GM23248 (cell line): ENCODE measurements at places on chromosomes 6 and 20. TPM values are rescaled to one million over a fixed set of nuclear protein-coding genes. Genes with fewer than 3 reads are reported as not detected.

DNA sequence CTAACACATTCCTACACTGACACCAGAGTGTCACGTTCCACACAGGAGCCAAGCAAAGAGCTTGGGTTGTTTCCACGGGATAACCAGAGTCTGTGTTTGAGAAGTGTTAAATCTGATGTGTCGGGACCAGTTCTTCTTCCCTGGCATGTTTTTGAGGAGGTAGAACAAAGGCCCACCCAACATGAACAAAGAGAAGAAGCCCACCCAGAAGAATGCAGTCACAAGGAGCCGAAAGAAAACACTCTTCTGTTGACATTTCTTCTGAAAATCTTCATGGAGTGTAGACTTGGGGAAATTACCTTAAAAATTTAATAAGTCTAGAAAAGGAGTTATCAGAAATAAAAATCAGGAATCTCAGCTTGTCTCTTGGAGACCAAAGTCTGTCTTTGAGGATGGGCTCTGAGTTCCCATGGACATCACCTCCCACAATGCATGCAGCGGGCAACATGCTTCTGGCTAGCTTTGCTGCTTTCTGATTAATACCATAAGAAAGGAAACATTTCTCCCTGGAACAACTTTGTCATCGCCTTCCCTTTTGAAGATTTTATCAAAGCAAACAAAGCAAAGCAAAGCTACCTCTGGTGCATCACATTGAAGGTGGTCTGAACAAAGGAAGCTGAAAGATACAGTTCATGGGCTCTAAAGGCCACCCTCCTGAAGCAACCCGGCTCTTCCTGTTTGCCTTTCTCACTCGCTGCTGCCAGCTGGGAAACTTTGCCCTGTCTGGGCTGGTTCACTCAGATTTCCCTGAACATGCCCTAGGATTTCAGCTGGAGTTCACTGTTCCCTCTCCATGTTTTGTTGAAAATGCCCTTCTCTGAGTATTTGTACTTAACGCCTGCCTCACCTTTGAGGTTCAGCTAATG, 448.1 kb downstream of the KIF16B start:
- DNase-seq: no peak

Gene C6orf118
- polyA plus RNA-seq: not detected in 2 replicates

GRCh38 chr20:17525650-17526049, 5.5 kb downstream of the BFSP1 start:
- DNase-seq: no peak

DNA sequence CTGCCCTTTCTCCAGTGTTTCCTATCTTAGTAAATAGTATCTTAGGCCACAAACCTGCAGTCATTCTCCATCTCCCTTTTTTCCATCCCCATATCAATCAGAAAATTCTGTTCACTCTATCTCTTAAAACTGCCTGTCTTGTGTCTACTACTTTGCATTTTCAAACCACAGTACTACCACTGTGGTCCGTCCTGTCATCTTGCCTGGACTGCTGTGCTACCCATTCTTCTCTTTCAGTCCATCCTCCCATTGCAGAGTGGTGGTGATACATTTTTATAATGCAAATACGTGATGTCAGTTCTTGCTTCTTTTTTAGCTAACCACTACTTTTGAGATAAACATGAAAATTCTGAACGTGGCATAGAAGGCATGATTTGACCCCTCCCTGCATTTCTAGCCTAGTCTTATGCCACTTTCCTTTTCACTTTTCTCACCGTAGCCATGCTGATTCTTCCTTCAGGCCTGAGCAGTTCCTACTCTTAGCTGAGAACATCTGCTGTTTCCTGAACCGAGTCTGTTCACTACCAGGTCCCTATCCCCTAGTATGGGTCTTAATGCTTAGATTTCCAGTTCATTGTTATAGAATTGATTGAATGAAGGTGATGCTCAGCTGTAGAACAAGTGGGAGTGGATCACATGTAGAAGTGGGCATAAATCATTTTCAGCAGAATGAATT, 13.8 kb downstream of the TBPL1 start:
- DNase-seq: no peak

DNA sequence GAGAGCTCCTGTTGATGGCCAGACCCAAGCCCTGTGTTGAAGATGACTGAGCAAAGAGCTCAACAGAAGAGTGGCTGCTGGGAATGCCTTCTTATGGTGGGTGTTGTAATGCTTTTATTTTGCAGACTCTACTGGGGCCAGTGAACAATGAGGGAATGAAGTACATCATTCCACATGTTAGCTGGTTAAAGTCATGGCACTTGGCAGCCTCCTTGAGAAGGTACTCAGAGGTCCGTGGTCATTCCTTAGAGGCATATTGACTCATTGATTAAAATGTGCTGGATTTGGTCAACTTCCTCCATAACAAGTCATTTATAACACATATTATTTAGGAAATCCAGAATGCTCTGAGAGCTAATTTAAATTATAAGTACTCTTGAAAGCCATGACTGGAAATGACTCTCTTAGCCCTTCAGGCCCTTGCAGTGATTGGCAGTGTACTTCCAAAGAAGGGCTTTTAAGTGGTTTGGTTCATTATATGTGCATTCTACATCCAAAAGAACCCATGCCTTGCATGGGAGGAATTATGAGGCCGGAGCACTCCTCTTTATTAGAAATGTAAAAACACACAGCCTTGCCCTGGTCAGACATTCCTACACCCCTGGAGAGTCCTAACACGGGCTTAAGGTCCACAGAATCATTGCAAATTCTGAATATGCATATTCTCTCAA, 976.9 kb downstream of the KIF16B start:
- no peak for DNase-seq

GRCh38 chr6:89217299-89217910, at the start of gene GABRR1:
Gene GABRR1, minus strand, starts transcription at chr6:89217358. Its CDS starts 36 bp downstream, at chr6:89217322.
- peak; percentile 17 for DNase-seq

GRCh38 chr6:90896075-90896547, 309.2 kb upstream of the MAP3K7 start:
- no peak for DNase-seq

DNA sequence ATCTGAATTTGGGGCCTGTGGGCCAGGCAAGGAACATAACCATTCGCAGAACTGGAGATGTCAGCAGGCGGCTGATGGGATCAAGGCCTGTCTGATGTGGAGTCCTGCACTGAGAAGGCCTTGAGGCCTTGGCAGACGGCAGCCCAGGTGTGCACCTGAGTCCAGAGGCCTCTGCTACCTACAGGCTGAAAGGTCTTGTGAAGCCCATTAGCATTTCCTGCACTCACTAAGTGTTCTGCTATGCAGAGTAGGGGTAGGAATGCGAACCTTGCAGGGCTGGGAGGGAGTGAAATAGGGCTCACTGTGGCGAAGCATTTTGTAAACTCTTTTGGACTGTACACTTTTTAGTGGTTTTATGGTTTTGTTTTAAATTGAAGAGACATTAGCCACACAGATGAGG, 48.3 kb upstream of the RNF24 start:
- peak; percentile 45 for DNase-seq

Gene GPX5
- polyA plus RNA-seq: not detected in 2 replicates
